Activated CD8-positive, alpha-beta memory T cell treated with anti-CD3 and anti-CD28 coated beads for 1 hour (primary cell): ENCODE measurements at places on chromosomes 6 and 20.

- DNase-seq, result no peak
These were observed 146.6 kb downstream of the ZFAND3 start for GRCh38 chr6:37965964-37966676.

DNA sequence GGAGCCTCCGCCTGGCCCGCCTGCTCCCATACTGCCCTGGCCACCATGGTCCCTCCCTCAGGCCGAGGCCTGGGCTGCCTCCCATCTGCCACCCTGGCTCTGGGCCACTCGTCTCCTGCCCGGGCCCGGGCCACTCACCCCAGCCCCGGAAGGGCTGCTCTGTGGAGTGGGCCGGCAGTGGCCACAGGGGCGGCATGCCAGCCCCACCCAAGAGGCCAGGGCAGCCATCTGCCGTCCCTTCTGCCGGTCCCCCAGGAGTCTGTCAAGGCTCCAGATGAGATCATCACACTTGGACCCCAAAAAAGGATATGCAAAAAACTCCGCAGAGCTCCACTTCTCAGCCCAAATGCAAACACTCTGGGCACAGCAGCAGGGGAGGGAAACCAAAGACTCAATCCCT is 23.8 kb upstream of the TLDC2 start:
- no peak for DNase-seq

DNA sequence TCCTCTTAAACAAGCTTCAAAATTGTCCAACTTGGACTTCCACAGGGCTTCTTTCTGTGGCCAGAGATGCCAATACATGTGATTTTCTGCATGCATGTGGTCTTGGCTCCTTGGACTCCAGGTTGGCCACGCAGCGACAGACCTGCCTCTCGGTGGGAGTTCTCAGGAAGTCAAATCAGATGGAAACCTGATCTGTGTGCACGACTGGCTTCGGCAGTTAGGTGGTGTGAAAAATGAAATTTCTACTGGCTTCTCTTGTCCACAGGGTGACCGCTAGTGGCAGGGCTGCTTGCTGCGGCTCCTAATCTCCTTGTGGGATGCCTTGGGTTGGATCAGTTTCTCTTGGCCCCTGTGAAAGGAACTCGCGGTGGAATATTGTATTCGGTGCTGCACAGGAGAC is 57.3 kb downstream of the PHACTR3 start:
- DNase-seq, result no peak

- no peak for DNase-seq
These were observed 169.7 kb upstream of the TNFAIP3 start for GRCh38 chr6:137697267-137697938.

DNA sequence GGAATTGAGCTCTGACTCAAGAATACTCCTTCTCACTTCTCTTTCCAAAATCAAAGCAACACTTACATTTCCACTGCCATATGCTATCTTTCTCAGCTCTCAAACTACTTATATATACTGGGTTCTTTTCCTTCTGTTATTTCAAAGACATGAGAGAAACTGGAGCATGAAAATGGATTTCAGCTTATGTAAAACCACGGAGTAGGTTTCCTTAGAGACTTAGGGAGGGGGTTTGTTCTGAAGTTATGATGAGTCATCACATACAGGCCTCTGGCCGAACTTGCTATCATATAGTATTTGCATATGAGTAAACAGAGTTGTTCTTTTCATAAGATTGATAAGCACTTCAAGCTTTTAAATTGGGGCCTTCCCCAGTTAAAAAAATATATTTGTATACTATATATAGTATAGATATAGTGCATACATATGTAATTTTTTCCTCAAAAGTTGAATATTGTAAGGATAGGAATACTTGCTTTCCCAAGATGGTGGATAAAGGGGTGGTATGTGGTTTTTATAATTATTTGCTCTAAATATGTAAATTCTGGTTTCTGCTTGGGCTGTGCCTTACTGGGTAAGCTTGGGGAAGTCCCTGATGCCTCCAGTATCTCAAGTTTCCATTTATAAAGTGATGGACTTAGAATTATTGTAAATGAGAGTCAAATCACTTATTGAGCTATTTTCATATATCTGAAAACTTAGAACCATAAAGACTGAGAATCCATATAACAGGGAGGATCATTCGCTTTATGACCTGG is 273.9 kb downstream of the RFPL4B start:
- no peak for DNase-seq

GRCh38 chr6:36924131-36924530 is 30.4 kb upstream of the PI16 start:
- DNase-seq, result no peak

- no peak for DNase-seq
These were observed 19.9 kb downstream of the TPX2 start for GRCh38 chr20:31758991-31759390.

DNA sequence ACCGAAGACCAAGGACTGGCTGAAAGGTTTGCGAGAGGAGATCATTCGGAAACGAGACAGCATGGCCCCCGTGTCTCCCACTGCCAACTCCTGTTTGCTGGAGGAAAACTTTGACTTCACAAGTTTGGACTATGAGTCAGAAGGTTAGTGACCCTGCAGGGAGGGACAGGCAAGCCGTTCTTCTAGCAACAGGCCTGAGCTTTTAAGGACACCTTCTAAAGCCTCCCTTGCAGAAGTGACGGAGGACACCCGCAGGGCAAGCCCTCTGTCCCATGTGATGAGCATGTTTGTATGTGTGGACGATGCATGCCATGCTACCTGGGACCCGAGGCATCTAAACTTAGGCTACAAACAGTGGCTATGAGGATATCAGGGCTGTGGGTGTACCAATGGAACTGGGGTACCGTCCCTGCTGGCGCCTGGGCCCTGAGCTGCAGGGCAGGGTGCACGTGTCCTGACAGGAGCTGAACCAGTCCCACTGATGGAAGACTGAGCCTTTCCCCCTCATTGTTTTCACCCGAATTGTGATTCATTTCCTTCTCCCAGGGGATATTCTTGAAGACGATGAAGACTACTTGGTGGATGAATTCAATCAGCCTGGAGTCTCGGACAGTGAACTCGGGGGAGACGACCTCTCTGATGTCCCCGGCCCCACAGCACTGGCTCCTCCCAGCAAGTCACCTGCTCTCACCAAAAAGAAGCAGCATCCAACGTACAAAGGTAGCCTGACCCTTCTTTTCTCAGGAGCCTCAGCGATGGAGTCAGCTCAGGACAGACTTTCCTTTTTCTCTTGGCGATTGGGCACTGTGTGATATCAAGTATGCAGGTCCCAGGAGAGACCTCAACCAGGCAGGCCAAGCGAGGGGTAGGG is 84.4 kb downstream of the SERAC1 start:
- DNase-seq, result no peak
